ENCODE measurements at places on chromosomes 1 and 21.

DNA sequence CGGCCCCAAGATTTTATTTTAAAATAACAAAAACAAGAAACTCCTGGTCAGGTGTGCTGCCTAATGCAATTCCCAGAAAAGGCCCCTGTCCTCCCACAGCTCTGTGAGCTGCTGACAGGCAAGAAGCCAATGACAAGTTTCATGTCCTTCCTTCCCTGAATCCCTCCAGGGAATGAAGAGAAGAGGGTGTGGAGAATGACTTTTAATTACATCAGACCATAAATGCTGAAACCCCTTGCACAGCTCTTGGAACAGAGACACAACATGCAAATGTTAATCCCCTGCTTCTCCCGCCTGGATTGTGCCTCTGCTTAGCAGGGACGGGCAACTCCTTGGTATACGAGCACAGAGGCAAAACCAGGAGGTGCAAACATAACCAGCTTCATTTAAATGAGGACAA lies 228.1 kb upstream of the CAMK1G start:
- no peak for DNase-seq

GRCh38 chr1:168763031-168763430 lies 34.0 kb upstream of the DPT start:
- no peak for DNase-seq

- no peak for DNase-seq
Measured at GRCh38 chr1:26496861-26497260, 24.6 kb downstream of the HMGN2 start.

DNA sequence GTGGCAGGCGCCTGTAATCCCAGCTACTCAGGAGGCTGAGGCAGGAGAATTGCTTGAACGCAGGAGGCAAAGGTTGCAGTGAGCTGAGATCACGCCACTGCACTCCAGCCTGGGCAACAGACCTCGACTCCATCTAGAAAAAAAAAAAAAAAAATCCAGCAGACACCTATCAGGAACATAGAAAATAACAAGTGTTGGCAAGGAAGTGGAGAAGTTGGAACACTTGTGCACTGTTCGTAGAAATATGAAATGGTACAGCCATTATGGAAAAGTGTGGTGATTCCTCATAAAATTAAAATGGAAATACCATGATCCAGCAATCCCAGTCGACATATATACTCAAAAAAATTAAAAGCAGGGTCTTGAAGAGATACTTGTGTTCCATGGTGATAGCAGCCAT lies 12.0 kb upstream of the C1orf162 start:
- DNase-seq: no peak

GRCh38 chr1:200258447-200259375 lies 151.1 kb downstream of the ZNF281 start:
- peak; percentile 9 for DNase-seq

DNA sequence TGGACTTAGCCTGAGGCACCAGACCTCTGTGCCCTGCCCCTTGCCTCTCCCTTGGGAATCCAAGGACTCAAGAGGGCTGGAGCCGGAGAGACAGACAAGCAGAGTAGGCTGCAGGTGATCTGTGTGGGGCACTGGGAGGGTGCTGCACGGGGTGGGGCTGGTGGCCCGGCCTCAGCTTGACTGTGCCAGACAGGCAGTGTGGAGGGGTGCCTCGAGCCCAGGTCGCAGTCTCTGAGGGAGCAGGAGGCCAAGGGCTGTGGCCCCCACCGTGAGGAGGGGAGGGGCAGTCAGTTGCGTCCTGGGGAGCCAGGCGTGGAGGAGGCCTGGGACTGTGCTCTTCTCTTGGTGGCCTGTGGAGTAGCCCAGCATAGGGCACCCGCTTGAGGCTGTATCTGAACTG lies 4.0 kb downstream of the GABRD start:
- no peak for DNase-seq

GRCh38 chr1:198637916-198638437 lies 863 bp upstream of the PTPRC start:
- DNase-seq: no peak

DNA sequence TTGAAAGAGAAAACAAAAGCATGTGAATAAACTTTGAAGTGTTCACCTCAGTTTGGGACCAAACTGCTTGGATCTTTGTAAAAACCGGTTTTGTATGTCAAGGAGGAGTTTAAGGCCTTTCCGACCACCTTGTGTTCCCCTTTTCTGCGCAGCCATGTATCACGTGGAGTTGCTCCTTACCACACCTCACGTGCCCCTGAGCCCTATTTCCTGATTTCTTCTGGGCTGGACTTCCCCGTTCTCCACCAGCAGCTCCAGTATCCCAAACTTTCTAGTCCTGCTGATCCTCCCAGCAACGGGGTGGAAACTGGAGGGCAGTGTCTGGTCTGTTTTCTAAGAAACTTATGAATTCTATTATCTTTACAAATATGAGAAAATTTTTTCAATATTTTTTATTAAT lies 1.6 kb upstream of the SH3D21 start:
- no peak for DNase-seq

DNA sequence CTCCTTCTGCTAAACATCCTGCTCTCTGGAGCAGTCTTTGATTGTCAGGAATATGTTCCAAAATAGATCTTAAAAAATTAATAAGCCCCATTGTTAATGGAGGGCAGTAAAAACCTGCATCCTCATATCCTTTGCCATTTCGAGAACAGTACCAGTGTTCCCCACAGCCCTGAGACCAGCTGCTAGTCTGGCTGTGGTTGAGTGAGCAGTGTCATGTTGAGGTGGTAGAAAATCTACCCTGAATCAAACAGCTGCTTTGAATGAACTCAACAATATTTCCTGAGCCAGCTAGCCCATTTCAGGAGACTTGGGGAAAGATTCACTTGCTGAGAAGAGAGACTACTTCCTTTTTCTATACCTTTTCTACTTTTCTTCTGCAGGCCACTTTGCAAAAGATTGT lies 24.4 kb downstream of the FABP3 start:
- DNase-seq: no peak

- no peak for DNase-seq
Measured at GRCh38 chr1:8711151-8711550, 106.3 kb downstream of the RERE start.

DNA sequence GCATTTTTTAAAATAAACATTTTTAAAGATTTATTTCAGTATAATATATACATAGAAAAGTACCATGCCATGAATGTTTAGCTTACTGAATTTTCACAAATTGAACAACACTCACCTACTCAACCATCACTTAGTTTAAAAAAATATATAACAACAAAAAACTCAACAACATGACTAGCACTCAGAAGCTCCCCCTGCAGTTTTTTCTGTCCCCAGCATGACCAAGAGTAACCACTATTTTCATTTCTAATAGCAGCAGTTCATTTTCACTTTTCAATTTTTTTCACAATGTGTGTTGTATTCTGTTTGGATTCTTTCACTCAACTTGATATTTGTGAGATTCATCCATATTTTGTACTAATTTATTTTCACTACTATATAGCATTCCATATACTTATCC lies 162.3 kb upstream of the POGK start:
- DNase-seq: no peak

- no peak for DNase-seq
Measured at GRCh38 chr1:201982082-201982622, 296 bp upstream of the RNPEP start.

GRCh38 chr1:20584890-20585289 lies 4.0 kb upstream of the CDA start:
- DNase-seq: no peak

DNA sequence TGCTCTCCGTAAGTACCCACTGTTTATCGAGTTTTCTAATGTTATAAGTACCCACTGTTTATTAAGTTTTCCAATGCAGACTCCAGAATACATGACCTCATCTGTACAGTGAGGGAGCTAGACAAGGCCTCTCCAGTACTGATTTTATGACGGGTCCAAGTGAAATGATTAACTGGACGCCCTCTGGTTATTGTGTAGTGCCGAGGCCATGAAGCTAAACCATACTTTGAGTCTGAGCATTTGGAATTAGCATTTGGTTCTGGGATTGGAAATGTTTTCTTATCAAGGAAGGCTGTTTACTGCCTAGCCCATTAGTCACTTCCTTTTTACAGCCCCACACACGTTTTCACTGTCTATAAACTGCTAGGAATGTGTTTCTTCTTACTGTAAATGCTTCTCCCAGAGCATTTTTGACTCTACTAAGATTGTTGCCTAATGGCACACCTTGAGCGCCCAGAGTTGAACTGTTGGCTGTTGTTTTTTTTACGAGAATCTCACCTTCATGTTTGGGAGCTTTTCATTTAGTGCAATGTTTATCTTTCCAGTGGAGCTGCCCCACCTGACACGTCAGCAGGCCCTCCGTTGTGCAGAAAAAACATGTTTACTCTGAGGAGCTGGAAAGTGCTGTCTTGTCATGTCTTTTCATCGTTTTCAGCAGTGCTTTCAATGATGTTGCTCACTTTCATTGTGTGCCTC lies 26.9 kb downstream of the SPATA46 start:
- no peak for DNase-seq

GRCh38 chr1:36307601-36308330 lies 1.6 kb downstream of the SH3D21 start:
- DNase-seq: no peak

GRCh38 chr1:28801461-28801860 lies 10.5 kb upstream of the OPRD1 start:
- DNase-seq: no peak

DNA sequence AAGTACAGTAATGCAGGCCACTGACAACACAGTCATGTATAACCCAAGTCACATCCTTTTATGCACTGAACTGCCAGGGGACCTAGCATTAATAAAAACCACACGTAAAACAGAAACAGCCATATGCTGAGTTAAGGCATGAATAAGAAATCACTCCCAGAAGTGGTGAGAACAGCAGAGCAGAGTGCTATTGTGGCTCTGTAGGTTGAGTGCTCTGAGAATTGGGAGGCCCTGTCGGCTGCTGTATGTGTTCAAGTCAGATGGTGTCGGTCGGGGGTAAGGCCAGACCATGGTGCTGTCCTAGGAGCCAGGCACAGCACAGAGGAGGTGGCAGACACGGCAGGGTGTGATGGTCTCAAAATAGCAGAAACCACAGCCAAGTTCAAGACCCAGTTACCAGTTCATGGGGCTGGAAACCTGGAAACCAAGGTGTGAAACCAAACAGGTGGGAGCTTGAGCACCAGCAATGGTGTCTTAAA lies 126.6 kb upstream of the COA6 start:
- DNase-seq: peak; percentile 36

- no peak for DNase-seq
Measured at GRCh38 chr1:47241114-47242113, 9.4 kb upstream of the TAL1 start.

DNA sequence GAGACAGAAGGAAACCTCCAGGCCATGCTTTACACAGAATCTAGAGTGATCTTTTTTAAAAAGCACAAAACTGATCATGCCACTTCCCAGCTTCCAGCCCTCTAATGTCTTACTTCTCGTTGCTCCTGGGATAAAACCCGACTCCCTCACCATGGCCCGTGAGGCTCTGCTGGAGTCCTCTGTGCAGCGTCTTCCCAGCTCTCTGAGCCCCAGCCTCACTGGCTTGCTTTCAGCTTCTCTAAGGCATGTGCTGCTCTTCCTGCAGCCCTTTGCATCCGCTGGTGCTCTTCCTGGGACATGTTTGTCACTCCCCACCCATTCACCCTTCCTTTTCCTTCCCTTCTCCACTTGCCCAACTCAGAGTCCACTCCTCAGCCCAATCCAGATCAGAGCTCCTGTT lies 184.1 kb downstream of the AK5 start:
- DNase-seq: no peak

- DNase-seq: no peak
Measured at GRCh38 chr1:25072461-25072860, 142.4 kb upstream of the RUNX3 start.

DNA sequence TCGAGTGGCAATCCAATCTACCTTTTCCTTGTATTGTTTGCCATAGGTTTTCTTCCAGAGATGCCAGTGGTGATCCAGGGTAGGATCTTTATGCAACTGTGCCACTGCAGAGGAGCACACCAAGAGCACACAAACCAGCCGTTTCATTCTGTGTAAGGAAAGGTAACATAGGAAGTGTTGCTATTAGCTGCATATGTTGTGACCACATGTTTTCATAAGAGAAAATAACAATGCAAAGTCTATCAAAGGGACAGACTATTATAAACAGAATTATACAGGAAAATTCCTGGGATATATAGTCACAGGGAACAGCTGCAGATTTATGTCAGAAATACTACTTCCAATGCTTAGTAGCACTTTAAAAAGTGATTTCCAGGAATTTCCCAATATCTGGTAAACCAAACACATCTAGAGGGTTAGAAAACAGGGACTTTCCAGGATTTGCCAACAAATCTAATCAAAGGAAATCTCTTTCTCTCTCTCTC lies 919 bp downstream of the CTSS start:
- no peak for DNase-seq

DNA sequence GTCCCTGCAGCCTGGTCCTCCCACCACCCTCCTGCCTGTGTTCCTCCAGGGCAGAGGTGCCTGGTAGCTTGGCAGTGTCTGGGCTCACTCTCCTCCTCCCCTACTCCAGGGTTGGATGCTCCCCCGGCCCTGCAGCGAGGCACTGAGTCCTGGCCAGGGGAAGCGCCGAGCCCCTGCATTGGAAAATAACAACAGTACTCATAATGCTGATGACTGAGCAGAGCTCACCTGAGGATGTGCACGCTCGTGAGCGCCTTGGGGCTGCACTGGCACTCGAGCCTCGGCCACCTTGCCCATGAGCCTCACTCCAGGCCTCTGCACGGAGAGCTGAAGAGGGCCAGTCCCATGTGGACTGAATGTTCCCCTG lies 6.0 kb upstream of the ACTRT2 start:
- DNase-seq: no peak

- DNase-seq: peak; percentile 32
Measured at GRCh38 chr1:4309676-4310320, 344.6 kb upstream of the AJAP1 start.

DNA sequence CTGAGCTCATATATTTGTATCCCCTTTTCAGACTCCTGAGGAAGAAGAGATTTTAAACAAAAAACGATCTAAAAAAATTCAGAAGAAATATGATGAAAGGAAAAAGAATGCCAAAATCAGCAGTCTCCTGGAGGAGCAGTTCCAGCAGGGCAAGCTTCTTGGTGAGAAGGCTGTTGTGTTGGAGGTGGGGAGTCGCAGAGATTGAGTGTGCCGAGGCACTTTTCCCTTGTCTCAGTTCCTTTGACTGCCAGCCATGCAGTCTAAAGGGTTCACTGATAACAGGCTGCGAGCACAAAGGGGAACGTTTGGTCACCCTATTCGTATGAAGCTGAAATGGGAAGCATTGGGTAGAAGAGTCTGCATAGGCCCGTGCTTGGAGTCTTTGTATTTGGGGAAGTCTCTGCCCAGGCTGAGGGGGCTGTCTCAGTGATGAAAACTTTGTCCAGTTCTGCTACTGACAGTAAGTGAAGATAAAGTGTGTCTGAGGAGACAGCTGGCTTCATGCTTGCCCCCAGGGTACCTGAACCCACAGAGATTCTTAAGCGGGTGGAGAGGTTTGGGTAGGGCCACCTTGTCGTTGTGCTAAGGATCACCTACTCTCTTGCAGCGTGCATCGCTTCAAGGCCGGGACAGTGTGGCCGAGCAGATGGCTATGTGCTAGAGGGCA lies 2.8 kb downstream of the RPS8 start:
- no peak for DNase-seq

GRCh38 chr1:48493970-48494769 lies 22.2 kb upstream of the SPATA6 start:
- no peak for DNase-seq

GRCh38 chr1:46458190-46458589 lies 31.4 kb upstream of the DMBX1 start:
- DNase-seq: no peak
